ENCODE measurements at places on chromosomes 3 and 15. TPM values are rescaled to one million over a fixed set of nuclear protein-coding genes. Genes with fewer than 3 reads are reported as not detected.
A peak's percentile ranks its signal among the peaks of the same experiment; 100 is the strongest.

Gene ISLR
- not detected for total RNA-seq

Gene MCTP2
- total RNA-seq = 46.7 TPM

Gene MME
- total RNA-seq = not detected

Gene HGD
- 0.43 TPM for total RNA-seq

Gene CD80
- 27.1 TPM for total RNA-seq

Gene KNG1
- total RNA-seq = not detected

Gene GNAT1
- not detected for total RNA-seq

Gene KBTBD12
- total RNA-seq = not detected

Gene UPK1B
- not detected for total RNA-seq

Gene DHX36
- 73.1 TPM for total RNA-seq

Gene ZNF774
- total RNA-seq = 0.83 TPM

Gene TRIM42
- not detected for total RNA-seq

Gene TRPC1
- 3.0 TPM for total RNA-seq

GRCh38 chr15:59587085-59587826 is 24.3 kb upstream of the GCNT3 start:
- H3K27ac ChIP-seq = no peak overlapping the region
- peaks cover 32% of the 10 kb centered on the region for H3K4me1 ChIP-seq
- no peak overlapping the region for H3K4me3 ChIP-seq
- H3K36me3 ChIP-seq = no peaks in the 10 kb centered on the region

DNA sequence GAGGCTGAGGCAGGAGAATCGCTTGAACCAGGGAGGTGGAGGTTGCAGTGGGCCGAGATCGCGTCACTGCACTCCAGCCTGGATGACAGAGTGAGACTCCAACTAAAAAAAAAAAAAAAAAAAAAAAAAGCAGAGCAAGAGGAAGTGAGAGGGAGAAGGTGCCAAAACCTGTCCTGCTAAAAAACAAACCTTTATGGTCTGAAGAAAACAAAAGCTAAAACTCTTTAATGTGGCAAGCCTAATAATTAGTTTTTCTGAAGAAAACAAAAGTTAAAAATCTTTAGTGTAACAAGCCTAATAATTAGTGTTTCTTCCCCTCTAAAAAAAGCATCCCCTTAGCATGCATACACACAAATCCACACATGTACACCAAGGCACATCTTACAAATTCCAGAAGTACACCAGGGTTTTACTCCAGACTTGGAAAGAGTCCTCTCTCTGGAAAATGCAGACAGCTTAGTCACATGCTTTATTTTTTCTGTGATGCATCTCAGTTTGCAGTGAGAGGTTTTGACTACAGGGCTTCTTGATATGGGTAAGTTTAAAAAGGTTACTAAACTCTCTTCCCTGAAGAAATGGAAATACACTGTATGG is 65.9 kb downstream of the HACD2 start:
- no peaks in the 10 kb centered on the region for H3K27me3 ChIP-seq
- no peak for DNase-seq
- peaks cover 26% of the 10 kb centered on the region for H3K4me1 ChIP-seq
- no peak overlapping the region for H3K27ac ChIP-seq
- H3K4me3 ChIP-seq = no peak overlapping the region
- peaks cover 4% of the 10 kb centered on the region for H3K36me3 ChIP-seq

- H3K4me1 ChIP-seq = peaks cover 60% of the 10 kb centered on the region
- no peak for DNase-seq
- H3K27me3 ChIP-seq = no peaks in the 10 kb centered on the region
- no peak overlapping the region for H3K27ac ChIP-seq
Measured at GRCh38 chr3:50584391-50584790, 15.1 kb downstream of the HEMK1 start.

- no peak overlapping the region for H3K27ac ChIP-seq
- no peaks in the 10 kb centered on the region for H3K4me1 ChIP-seq
- DNase-seq = no peak
- no peaks in the 10 kb centered on the region for H3K27me3 ChIP-seq
- no peak overlapping the region for H3K4me3 ChIP-seq
Measured at GRCh38 chr3:157445857-157446256, 9.2 kb downstream of the PTX3 start.

DNA sequence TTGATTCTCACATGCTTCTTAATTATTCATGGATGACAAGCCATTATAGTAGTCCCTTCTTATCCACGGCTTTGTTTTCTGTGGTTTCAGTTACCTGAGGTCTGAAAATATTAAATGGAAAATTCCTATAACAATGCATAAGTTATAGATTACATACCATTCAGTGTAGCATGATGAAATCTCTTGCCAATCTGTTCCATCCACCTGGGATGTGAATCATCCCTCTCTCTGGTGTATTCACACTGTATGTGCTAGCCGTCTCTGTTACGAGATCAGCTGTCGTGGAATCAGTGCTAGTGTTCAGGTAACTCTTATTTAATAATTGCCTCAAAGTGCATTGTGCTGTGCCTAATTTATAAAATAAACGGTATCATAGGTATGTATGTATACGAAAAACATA is 5.2 kb downstream of the WDR5B start:
- no peak for DNase-seq
- H3K27me3 ChIP-seq = no peaks in the 10 kb centered on the region
- no peak overlapping the region for H3K4me3 ChIP-seq
- peaks cover 37% of the 10 kb centered on the region for H3K4me1 ChIP-seq
- H3K27ac ChIP-seq = no peak overlapping the region
- H3K36me3 ChIP-seq = peaks cover 51% of the 10 kb centered on the region

DNA sequence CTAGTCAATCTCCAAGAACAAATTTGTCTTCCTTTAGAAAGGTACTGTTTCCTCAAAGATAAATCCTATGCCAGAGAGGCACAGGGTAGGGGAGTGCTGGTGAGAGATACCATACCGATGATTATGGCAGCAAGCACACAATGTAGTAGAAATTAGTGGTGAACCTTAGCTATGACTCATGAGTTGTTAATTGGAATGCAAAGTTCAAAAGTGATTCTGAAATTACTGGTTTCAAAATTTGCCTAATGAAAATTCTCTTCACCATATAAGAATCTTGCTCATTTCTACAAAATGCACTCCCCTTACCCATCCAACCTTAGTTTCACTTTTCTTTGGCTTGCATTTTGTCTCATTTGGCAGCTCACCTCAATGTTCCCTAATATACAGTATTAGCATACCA is 139.5 kb upstream of the SLC2A2 start:
- no peak for DNase-seq
- H3K4me3 ChIP-seq = peak overlapping the region; percentile 21
- peaks cover 21% of the 10 kb centered on the region for H3K4me1 ChIP-seq
- H3K27ac ChIP-seq = peak overlapping the region; percentile 79
- H3K36me3 ChIP-seq = peaks cover 60% of the 10 kb centered on the region
- H3K27me3 ChIP-seq = no peaks in the 10 kb centered on the region

- H3K36me3 ChIP-seq = peaks cover 75% of the 10 kb centered on the region
- H3K4me1 ChIP-seq = no peaks in the 10 kb centered on the region
- H3K27me3 ChIP-seq = no peaks in the 10 kb centered on the region
- H3K27ac ChIP-seq = no peak overlapping the region
- no peak for DNase-seq
- H3K4me3 ChIP-seq = no peak overlapping the region
Measured at GRCh38 chr3:9682096-9682495, 21.5 kb upstream of the CPNE9 start.

- peak overlapping the region; percentile 86 for H3K27ac ChIP-seq
- H3K4me1 ChIP-seq = peaks cover 46% of the 10 kb centered on the region
- peak; percentile 85 for DNase-seq
- peak overlapping the region; percentile 23 for H3K4me3 ChIP-seq
- H3K27me3 ChIP-seq = no peaks in the 10 kb centered on the region
- H3K36me3 ChIP-seq = peaks cover 35% of the 10 kb centered on the region
Measured at GRCh38 chr15:90376789-90377188, 11.3 kb upstream of the IQGAP1 start.

DNA sequence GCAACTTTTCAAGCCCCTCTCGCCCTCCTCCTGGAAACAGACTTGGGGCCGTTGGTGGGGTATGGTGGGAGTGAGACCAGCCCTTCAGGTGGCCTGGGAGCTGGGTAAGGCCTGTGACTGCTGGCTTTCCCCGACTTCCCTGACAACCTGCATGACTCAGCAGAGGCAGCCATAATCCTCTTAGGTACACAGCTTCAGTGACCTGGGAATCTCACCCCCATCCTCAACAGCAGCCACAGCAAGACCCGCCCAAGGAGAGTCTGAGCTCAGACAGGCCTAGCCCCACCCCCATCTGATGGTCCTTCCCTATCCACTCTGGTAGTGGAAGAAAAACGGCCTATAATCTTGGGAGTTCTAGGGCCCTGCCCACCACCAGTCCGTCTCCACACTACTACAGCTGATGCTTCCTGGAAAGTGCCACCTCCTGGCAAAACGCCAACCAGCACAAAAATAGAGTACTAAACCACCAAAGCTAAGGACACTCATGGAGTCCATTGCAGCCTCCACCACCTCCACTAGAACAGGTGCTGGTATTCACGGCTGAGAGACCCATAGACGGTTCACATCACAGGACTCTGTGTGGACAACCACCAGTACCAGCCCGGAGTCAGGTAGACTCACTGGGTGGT is 13.1 kb upstream of the SLC27A2 start:
- H3K27ac ChIP-seq = no peak overlapping the region
- H3K27me3 ChIP-seq = no peaks in the 10 kb centered on the region
- no peak for DNase-seq
- H3K4me3 ChIP-seq = no peak overlapping the region
- peaks cover 12% of the 10 kb centered on the region for H3K36me3 ChIP-seq
- H3K4me1 ChIP-seq = peaks cover 1% of the 10 kb centered on the region

GRCh38 chr3:140552898-140553297 is 125.0 kb upstream of the TRIM42 start:
- H3K4me1 ChIP-seq = no peaks in the 10 kb centered on the region
- DNase-seq = no peak
- H3K27ac ChIP-seq = no peak overlapping the region
- H3K27me3 ChIP-seq = no peaks in the 10 kb centered on the region
- H3K36me3 ChIP-seq = no peaks in the 10 kb centered on the region

GRCh38 chr15:79930516-79930915 is 33.7 kb upstream of the MTHFS start:
- H3K36me3 ChIP-seq = no peaks in the 10 kb centered on the region
- no peak overlapping the region for H3K4me3 ChIP-seq
- no peak for DNase-seq
- H3K27ac ChIP-seq = no peak overlapping the region

- DNase-seq = no peak
- peaks cover 7% of the 10 kb centered on the region for H3K4me1 ChIP-seq
- H3K27me3 ChIP-seq = peaks cover 21% of the 10 kb centered on the region
Measured at GRCh38 chr15:59237924-59238331, 31.3 kb downstream of the LDHAL6B start.

- no peaks in the 10 kb centered on the region for H3K36me3 ChIP-seq
- no peak overlapping the region for H3K4me3 ChIP-seq
- DNase-seq = no peak
- H3K27me3 ChIP-seq = no peaks in the 10 kb centered on the region
- no peaks in the 10 kb centered on the region for H3K4me1 ChIP-seq
Measured at GRCh38 chr3:79314544-79314943, 453.3 kb downstream of the ROBO1 start.

- H3K4me1 ChIP-seq = peaks cover 21% of the 10 kb centered on the region
- no peak for DNase-seq
- H3K27me3 ChIP-seq = no peaks in the 10 kb centered on the region
- no peak overlapping the region for H3K4me3 ChIP-seq
- H3K36me3 ChIP-seq = peaks cover 2% of the 10 kb centered on the region
Measured at GRCh38 chr3:50657407-50657806, 17.3 kb upstream of the DOCK3 start.

GRCh38 chr3:10729439-10729838 is 86.6 kb upstream of the SLC6A11 start:
- H3K27ac ChIP-seq = no peak overlapping the region
- no peaks in the 10 kb centered on the region for H3K4me1 ChIP-seq
- peaks cover 14% of the 10 kb centered on the region for H3K27me3 ChIP-seq
- no peak overlapping the region for H3K4me3 ChIP-seq

DNA sequence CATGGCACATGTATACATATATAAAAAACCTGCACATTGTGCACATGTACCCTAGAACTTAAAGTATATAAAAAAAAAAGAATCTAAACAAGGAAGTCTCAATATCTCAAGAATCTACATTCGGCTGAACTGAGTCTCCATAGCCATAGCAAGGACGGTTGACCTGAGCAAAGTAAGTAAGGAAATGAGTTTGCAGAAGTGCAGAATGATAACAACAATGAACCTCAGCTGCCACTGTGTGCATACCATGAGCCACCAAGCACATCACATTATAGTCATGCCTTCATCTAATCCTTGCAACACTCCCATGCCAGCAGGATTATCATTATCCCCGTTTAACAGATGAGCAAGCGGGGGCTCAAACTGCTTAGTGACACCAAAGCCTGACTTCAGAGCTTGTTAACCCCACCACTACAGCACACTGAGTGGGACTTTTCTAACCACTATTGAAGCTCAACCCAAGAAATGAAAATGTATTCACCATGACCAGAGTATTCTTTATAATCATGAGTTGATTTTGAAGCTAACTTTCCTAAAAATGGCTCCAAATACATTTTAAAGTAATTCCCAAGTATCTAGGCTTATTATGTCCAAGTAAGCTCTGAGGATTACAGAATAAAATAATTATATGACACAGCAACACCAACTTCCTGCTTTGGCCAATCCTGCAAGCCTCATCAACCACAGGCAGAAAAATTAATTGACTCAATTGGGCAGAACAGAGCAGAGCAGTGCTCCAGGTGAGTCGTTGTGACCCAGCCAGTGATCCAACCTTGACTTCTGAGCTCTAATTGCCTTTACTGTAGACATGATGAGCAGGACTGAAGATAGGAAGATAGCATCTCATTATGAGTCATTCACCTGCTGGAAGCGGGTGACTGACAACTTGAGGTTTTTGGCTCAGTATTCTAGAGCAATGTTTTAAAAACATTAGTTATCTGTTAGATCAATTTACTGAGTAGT is 47.3 kb upstream of the IL12A start:
- peaks cover 12% of the 10 kb centered on the region for H3K4me1 ChIP-seq
- peaks cover 14% of the 10 kb centered on the region for H3K27me3 ChIP-seq
- no peak overlapping the region for H3K27ac ChIP-seq

DNA sequence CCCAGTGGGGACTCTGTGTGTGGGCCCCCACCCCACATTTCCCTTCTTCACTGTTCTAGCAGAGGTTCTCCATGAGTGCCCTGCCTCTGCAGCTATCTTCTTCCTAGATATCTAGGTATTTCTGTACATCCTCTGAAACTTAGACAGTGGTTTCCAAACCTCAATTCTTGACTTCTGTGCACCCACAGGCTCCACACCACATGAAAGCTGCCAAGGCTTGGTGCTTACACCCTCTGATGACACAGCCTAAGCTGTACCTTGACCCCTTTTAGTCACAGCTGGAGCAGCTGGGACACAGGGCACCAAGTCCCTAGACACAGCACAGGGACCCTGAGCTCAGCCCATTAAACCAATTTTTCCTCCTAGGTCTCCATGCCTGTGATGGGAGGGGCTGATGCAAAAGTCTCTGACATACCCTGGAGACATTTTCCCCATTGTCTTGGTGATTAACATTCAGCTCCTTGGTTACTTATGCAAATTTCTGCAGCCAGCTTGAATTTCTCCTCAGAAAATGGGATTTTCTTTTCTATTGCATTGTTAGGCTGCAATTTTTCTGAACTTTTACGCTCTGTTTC is 304.5 kb downstream of the OTOL1 start:
- no peak for DNase-seq
- H3K36me3 ChIP-seq = no peaks in the 10 kb centered on the region
- no peaks in the 10 kb centered on the region for H3K4me1 ChIP-seq
- H3K27ac ChIP-seq = no peak overlapping the region

GRCh38 chr3:158747417-158747816 is 15.2 kb upstream of the RARRES1 start:
- H3K27ac ChIP-seq = no peak overlapping the region
- H3K36me3 ChIP-seq = no peaks in the 10 kb centered on the region
- no peak overlapping the region for H3K4me3 ChIP-seq
- DNase-seq = no peak

Data from activated CD4-positive, alpha-beta memory T cell treated with anti-CD3 and anti-CD28 coated beads, Interleukin-2, amount 10 ng/mL, durations not matched to agents 7 days and 5 days (primary cell).